ENCODE measurements at places on chromosomes 12 and 14.

DNA sequence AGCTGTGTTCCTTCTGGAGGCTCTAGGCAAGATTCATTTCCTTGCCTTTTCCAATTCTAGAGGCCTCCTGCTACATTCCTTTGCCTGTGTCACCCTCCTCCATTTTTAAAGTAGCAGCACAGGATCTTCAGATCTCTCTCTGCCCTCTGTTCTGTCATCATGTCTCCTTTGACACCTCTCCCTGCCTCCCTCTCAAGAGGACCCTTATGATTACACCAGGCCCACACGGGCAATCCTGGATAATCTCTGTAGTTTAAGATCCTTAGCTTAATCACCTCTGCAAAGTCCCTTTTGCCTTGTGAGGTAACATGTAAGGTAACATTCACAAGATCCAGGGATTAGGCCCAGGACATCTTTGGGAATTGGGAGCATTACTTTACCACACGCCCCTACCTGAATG, 155.2 kb downstream of the SYNE2 start:
- DNase-seq: no peak

DNA sequence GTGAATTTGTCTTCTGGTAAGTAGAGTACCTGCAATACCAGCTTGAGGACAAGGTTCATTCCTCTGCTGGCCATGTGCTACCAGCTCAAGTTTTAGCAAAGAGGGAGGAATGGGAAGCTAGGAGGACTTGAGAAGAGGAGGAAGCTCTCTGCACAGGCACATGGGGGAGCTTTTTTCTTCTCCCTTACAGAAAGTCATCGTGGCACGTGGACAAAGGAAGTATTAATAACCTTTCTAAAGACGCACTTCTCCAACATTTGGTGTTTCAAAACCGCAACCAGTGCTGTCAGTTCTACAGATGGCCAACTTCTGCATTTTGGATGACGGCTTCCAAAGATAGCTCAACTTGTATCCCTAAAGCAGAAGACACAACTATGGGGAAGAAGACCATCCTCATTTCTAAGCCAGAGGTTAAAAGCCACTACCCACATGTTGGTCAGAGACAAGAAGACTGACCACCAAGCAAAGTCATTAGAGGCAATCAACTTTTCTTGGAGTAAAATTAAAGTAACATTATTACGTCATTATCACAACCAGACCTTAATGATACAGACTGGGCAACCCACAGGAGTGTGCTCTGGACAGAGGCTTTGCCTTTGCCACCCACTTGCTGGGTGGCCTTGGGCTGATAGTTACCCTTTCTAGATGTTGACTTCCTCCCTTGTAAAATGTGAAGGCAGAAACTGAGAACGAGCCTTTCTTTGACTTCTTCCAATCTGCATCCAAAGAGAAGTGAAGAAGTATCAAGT, 12.3 kb upstream of the TMED10 start:
- no peak for DNase-seq

DNA sequence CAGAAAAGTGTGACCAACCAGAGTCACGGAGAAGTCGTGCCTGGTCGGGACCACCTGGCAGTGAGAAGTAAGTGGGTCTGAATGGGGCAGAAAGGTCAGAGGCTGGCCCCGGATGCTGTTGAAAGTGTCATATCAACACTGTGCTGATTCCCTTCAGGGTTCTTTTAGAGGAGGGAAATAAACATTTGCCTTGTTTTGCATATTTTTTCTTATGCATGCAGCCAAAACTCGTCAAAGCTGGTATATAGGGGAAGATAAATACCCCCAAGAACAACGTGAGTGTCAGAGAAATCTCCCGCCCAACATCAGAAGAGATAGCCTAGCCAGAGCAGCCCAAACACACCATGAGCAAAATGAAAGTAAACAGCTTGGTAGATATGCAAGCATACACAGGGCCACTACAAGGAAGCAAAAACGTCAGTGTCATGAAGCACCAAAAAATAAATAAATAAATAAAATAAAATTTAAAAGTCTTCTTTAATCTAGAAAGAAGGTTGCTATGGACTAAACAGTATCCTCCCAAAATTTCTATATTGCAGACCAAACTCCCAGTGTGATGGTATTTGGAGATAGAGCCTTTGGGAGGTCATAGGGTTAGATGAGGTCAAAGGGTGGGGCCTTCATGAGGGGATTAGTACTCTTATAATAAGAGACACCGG, 22.1 kb downstream of the EIF5 start:
- no peak for DNase-seq

DNA sequence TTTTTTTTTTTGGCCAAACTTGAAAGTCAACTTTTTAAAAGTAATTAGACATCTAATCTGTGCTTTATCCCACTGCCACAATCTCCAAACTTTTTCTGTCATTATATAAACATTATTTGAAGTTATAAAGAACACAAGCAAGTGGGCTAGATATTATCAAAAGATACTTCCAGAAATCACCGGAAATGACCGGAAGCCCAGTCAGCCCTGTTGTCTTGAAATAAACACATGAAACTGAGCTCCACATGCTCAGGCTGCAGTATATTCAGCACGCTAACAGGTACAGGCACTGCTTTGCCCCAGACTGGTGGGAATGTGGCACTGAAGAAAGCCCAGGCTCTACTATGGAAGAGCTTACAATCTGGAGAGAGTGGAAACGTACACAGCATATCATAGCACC, 158.9 kb upstream of the PLEKHG7 start:
- DNase-seq: no peak

Measured in liver (tissue), 10 donors.